HT-29 (cell line): ENCODE measurements at places on chromosomes 5 and 9. TPM values are rescaled to one million over a fixed set of nuclear protein-coding genes. Genes with fewer than 3 reads are reported as not detected.

FBXW2 gene
- total RNA-seq = 26.7 and 36.2 TPM in 2 replicates

CDH10 gene
- not detected in 2 replicates for total RNA-seq

ITGA2 gene
- 10.6 and 11.6 TPM in 2 replicates for total RNA-seq

FAM221B gene
- 0.10 and 0.16 TPM in 2 replicates for total RNA-seq

IL7R gene
- not detected in 2 replicates for total RNA-seq

GRCh38 chr5:159249158-159249557 is 13.9 kb upstream of the UBLCP1 start:
- DNase-seq = no peak

DNA sequence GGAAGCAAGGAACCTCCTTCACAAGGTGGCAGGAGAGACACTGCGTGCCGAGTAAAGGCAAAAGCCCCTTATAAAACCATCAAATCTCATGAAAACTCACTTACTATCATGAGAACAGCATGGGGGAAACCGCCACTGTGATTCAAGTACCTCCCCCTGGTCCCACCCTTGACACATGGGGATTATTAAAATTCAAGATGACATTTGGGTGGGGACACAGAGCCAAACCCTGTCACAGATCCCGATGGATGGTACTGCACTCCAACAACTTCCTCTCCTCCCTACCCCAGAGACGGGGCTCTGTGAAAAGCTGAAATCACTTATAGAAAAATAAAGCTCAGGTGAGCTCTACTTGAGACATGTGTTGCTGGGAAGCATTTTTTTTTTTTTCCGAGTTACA is 10.3 kb upstream of the ADCY2 start:
- DNase-seq = no peak
